ENCODE measurements at places on chromosomes 13 and 19.

DNA sequence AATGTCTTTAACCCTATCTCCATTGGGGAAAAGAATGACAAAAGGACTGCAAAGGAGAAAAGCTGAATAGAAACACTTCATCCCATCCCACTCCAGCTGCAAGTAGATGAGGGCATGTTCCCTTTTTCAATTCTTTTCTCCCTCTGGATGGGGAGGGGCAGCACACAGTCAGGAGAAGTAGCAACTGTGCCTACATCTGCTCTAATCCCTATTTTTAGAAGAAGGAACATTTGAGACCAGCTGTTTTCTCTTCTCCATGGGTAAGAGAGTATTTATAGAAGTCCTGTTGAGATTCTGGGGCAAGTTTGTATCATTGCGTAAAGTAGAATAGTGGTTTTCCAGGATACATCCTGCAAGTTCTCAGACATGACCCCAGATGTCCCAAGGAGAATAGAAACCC, 9.3 kb upstream of the GTF3A start:
- no peak for DNase-seq

GRCh38 chr19:11064831-11065303, 24.4 kb upstream of the LDLR start:
- DNase-seq: no peak

DNA sequence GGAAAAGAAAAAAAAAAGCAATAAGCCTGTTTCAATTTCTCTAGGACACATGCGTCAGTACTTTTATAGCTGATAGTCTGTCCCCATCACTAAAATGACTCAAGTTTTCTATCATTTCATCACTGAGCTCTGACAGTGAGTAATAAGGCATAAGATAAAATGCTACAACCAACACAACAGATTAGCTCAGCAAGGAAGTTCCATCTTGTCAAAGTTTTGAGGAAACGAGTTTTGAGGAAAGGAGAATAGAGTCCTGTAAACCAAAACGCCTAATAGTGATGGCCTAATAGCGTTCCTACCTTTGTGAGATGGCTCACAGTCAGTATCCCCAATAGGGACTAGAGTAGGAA, 145.1 kb downstream of the LACC1 start:
- DNase-seq: no peak

GRCh38 chr13:99218969-99219368, 18.3 kb downstream of the UBAC2 start:
- no peak for DNase-seq

GRCh38 chr19:42546831-42547500, 18.7 kb upstream of the CEACAM1 start:
- no peak for DNase-seq

DNA sequence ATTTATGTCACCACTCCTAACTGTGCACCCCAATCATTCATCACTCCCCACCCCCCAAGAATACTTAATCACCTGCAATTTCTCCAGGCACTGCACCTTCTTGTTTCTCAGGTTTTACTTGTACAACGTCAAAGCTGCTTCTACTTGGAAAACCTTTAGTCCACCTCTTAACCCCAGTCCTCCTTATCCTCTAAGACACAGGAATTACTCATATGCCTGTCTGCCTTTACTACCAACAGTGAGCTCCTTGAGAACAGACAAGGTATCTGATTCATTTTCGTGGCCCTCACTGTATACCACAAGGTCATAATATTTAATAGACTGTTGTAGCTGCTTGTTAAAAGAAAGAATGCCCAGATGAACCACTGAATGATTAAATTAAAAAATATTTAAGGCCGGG, 21.0 kb upstream of the NDFIP2 start:
- no peak for DNase-seq

GRCh38 chr13:99949679-99950413, 21.7 kb downstream of the ZIC5 start:
- DNase-seq: no peak

DNA sequence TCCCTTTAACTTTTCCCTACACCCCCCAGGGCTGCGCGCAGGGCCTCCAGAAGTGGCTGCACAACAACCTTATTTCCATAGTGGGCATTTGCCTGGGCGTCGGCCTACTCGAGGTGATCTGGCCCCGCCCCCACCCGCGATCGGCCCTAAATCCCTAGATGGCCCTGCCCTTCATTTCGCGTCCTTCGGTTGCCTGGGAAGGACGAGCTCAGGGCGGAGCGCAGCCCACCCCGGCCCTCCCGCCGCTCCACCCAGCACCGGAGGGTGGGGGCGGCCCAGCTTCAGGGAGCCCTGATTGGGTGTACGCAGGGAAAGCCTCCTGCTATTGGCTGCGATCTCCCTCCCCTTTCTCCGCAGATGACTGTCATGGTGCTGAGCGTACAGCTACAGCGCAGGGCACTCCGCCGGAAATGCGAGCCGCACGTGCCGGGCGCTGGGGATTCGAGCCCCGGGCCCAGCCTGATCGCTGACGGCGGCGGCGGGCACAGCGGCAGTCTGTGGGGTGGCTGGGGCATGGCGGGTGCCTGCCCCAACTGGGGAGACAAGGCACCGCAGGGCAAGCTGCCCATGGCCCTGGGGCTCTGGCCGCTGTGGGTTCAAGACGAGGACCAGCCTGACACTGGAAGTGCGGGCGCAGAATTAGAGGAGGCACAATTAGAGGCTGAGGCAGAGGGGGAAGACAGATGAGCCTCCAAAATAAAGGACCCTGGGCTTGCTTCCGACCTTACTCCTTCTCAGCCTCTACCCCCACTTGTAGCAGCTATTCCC, 4.3 kb downstream of the CD37 start:
- DNase-seq: peak; percentile 84

DNA sequence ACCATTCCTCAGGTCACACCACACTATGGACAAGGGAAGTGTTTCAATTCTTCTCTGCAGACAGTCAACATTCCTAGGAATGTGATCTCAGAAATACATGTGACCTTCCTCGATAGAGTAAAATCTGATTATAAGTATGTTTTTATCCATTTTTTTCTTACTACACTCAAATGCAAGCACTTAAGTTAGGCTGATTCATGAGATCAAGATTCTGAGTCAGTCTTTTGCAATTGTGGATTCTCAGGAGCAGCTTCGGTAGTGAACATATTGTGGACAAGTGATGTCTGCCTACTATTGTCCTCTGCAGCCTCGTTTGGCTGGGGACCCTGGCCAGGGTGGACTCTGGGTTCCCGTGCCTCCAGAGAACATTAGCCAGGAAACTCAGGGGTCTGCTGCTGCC, 3.2 kb downstream of the SERPINE3 start:
- DNase-seq: no peak

DNA sequence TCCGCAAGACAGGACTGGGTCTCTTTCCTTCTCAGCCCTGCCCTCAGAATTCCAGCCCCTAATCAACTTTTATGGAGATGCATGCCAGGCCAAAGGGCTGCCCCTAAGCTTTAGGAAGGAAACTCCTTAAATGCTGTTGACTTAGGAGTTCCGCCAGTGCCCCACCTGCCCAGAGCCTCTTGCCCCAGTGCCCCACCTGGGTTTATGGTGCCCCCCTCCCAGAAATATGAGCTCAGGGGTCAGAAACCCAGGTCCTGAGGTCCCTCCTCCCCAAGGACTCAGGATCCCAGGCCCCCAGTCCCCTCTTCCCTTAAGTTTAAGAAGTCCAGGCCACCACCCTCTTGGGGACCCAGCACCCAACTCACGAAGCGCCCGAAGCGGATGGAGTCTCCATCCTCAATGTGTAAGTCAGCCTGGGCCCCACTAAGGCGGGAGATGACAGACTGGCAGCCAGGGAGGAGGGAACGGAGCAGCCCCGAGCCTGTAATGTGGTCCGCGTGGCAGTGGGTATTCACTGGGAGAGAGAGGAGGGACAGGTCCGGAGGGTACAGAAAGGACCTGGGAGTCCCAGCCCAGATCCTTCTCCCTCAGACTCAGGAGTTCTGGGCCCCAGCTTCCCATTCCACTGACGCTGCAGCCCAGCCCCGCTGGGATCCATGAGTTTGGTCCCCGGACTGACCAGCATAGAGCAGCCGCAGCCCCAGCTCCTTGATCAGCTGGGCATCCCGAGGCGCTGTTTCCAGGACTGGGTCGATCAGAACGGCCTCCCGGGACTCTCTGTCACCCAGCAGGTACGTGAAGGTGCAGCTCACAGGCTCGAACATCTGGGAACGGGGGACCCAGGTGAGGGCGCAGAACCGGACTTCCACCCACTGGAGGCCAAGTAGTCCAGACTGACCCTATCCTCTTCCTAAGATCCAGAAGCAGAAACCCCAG, 897 bp downstream of the ETHE1 start:
- DNase-seq: no peak

Data from NCI-H2171 treated with DMSO at 0.1 percent for 48 hours (cell line).